ENCODE measurements at places on chromosomes 3 and 15.
A peak's percentile ranks its signal among the peaks of the same experiment; 100 is the strongest.

DNA sequence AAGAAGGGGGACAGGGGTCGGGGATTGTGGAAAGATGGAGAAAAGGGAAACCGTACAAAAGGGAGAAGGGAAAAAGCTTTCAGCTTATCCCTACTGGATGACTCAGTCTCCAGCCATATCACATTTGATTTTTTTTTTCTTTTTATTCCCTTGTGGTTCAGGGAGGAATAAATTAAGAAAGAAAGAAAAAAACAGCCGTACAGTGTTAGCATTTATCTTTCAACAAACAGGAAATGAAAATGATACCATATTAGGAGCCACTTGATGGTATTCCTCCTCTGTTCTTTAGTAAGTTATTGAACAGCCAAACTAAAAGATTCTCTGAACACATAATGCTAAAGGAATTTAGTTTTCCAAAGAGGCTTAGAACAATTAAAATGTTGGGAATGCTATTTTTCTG, 594.4 kb downstream of the FOXP1 start:
- DNase-seq: no peak

GRCh38 chr3:12046406-12046805, 42.2 kb downstream of the SYN2 start:
- no peak for DNase-seq

GRCh38 chr15:69786136-69786701, 311.5 kb downstream of the TLE3 start:
- no peak for DNase-seq

GRCh38 chr3:119343719-119344118, 49.5 kb downstream of the ARHGAP31 start:
- DNase-seq: no peak

GRCh38 chr3:195007151-195007550, 263.8 kb downstream of the XXYLT1 start:
- DNase-seq: no peak

DNA sequence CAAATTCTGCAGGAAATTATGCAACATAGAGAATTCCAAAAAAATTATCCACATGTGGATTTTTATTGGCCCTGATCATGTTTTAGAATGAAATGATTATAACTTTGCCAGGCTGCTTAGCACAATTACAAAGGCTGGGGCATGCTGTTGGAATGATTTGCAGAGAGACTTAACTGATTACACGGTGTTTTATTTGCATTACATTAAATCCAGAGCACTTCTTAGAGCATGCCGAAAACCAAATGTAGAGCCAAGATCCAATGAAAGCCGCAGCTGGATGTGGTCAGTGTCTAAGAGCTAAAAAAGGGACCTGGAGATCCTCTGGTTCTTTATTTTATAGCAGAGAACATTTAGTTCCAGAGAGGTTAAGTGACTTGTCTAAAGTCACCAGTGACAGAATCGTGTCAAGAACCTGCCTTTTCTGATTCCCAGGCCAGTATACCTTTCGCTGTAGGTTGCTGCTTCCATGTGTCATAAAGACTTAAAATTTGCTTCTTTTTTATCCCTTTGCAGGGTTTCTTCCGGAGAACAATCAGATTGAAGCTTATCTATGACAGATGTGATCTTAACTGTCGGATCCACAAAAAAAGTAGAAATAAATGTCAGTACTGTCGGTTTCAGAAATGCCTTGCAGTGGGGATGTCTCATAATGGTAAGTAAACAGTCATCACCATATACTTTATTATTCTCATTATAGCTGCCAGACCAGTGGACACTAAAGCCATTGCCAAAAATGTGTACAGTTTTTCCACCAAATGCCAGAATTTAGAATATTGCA, 92.0 kb upstream of the TSEN2 start:
- DNase-seq: peak; percentile 45

DNA sequence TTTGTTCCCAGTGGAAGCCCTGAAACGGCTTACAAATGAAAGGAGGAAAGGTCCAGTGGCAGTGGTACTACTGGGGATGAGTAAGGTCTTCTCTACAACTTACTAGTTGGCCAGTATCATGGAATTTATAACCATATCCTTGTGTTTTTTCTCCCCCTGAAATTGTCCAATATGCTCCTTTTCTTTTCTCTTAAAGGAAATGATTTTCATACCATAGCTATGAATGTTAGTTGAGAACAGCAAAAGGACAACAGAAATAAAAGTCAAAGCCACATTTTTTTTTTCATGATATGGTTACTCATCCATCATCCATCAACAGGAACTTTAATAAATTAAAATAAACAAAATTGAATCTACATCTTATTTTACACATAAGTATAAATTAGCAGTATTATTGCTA, 450.4 kb downstream of the MFSD1 start:
- DNase-seq: no peak

DNA sequence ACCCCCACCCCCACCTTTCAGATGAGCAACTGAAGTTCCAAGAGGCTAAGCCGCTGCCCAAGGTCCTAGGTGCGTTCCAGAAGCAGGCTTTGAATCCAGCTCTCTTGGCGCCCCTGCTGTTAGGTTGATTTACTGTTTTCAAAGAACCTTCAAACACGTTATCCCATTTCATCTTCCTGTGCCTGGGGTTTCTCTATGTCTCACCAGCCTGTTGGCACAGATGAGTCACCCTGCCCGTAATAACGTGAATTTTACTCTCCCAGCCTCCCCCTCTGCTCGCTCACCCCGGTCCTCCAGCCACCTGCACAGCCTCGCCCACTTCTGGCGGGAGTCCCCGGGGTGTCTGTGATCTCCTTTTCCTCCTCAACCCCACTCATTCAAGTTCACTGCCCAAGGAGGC, 13.0 kb upstream of the TSEN2 start:
- no peak for DNase-seq

DNA sequence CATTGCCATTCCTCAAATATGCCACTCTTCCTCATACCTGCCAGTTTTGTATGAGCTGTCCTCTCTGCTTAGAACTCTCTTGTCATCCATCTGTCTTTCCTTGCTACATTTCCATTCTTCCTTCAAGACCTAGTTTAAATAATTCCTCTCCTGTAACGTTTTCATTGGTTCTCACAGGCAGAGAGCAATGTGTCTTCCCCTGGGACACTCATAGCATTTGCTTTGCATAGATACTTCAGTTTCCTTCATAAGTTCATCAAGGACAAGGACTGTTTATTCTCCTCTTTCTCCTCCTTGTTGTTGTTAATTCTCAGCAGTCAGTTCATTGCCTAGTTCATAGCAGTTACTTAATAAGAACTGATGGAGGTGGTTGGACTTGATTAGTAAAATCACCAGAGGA, 10.5 kb downstream of the NR2C2 start:
- no peak for DNase-seq

- no peak for DNase-seq
These were observed 22.2 kb downstream of the SCG5 start for GRCh38 chr15:32663671-32664070.

DNA sequence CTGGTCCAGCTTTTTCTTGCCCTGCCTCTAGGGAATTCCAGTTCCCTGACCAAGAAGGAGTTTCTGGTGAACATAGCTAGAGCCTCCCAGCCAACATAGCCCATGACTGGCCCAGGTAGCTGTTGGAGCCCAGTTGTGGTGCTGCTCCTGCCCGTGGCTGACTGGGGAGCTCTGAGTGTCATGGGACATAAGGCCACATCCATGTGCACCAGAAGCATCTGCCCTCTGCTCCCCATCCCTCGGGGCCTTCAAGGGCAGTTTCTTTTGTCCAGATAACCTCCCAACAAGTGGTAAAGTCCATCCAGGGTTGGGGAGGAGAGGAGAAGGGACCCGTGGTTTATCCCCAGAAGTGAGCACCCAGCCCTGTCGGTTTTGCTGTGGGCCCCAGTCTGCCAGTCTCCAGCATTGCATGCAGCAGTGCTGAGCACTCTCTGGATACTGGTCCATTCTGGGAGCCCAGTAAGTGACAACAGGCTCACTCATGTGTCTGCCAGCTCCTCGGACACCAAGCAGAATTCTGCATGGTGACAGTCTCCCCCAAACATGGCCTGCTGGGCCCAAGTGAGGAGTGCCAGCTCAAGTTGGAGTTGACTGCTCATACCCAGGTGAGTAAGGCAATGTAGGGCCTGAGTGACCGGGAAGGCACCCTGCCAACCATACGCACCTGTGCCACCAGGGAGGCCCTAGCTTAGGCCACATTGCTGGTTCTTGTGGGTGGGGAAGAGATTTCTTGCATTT, 28.8 kb downstream of the ACAA1 start:
- no peak for DNase-seq

DNA sequence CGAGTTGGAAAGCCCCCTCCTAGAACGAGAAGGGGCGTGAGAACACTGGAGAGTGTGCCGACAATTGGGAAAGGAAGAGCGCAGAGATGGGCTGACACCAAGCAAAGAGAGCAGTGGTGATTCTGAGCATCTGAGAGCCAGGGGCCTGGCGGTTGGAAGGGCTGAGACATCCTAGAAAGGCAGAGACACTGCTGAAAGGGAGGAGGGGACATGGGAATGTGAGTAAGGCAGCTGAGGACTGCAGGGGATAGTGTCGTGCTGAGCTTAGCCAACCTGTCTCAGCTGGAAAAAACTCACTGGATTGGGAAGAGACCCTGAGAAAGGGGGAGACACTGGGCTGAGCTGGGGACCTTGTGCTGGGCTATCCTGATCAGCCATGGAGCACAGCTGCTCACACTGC, 58.1 kb upstream of the SLC6A6 start:
- no peak for DNase-seq

DNA sequence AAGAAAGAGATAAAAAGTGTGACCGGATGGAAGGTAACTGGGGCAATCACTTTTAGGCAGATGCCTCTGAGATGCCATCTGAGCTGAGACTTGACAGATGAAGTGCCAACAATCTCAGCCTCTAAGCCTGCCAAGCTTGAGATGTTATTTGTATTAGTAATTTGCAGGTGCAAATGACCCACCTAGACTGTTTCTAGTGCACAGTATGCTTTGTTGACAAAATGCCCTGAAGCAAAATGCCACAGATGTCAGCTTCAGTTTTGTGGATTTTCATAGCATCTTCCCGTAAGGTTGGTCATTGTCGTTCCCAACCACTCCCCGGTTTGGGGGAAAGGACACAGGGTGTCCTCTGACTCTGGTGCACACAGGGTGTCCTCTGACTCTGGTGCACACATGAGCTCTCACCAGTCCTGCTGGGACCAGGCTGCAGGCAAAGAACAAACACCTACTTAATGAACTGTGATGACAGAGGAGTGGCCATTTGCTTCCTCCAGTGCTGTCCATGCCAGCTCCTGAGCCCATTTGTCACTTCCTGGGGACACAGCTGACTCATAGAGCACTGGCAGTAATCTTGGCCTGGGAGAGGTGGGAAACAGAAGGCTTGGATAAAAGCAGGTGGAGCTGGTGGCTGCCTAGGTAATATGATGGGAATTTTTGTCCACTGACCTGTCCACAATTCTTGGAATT, 16.7 kb upstream of the PPP1R2 start:
- DNase-seq: no peak

- no peak for DNase-seq
These were observed 181.8 kb downstream of the PDCD6IP start for GRCh38 chr3:33980252-33980651.

GRCh38 chr15:74134387-74135027, 4.1 kb downstream of the ISLR2 start:
- peak; percentile 51 for DNase-seq
